Putamen (tissue), 1 donor: ENCODE measurements at places on chromosomes 6 and 20.

DNA sequence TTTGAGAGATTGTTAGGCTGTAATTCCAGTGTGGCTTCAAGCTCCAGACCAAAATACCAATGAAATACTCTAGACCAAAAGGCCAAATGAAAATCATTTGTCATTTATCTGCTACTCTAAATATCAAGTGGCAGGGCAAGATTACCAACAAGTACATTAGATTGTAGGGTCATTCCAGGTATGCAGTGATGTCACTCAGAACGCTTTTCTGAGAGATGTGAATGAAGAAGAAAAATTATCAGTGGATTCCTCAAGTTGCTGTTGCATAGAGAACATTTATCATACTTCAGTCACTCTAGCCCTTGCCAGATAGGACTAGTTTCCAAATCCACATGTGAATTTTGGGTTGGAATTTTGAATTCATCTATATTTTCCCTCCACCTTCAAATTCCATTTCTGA, 65.0 kb downstream of the ZFAND3 start:
- DNase-seq = no peak

DNA sequence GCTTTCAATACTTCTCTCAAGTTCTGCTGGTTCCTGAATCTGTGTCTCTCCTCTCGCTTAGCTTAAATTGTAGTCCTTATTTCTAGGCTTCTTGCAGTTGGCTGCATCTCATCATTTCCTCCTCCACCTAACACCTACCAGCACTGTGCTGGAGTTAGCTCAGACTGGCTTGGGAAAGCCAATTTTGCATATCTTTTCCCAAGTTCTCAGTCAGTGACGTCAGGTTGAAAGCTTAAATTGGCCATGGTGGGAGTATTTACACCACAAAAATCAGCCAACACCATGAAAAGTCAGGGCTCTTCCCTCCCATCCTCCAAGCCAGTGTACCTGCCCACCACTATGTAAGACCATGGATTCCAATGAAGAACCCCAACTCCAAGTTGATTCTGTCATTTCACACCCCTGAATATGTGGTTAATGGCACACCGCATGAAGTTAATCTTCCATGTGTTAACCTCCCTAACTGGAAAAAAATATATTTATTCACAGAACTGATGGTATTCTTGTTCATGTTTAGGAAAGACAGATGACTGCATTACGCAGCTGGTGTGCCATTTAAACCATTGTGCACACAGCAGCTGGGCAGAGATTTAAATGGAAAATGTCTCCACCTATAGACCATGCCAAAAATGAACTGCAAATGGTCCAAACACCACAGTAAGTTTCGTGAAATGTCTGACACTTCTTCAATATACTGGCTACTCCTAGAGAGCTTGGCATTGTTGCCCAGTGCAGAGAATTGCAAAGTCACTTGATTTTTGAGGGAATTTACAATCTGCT, 274.1 kb upstream of the MAP3K7 start:
- DNase-seq = peak; percentile 37

DNA sequence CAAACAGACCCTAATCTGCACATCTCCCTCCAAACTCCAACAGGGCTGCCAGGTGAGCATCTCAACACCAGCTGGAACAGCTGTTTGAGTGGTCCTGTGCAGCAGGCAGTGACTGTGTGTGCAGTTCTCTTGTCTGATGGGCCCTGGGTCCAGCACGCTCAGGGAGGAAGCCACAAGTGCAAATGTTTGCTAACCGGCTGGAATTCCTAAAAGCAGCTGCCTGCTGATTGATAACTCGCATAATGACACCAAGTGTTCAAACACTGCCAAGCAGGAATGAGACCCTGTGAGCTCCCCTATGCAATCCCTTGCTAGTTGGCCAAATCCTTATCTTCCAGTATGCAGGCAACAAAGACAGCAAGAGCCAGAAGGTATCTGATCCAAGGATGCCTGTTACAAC, 650.6 kb downstream of the CBLN4 start:
- DNase-seq = no peak

DNA sequence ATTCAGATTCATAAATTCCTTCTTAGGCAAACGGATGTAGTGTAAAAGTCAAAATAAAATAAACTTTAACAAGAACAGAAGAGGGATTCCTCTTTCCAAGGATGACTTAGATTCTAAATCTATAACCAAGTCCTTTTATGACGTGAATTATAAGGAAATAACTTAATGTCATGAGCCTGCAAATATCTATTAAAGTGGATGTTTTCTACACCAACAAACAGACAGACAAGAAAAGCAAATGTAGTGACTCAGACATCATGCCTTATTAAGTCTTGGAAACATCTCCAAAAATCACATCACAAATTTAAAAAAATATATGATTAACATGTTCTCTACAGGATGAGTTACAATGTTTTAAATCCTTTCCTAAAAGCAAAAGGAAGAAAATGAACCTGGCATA, 397.1 kb downstream of the ESR1 start:
- no peak for DNase-seq

DNA sequence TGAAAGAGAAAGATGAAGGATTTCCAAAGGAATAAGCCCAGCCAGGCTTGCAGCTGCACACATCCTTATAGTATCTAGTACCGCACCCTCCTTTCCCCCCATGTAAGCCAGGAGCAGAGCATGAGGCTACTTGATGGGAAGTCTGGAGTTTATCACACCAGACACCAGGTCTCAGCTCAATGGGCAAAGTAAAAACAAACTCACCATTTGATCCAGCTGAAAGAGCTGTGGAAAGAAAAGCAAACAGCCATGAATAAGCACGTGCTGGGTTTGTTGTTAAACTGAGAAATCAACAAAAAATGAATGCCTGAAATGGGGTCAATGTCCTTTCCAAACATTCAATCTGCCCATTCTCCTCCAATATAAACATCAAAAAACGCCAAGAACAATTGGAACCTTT, 50.6 kb upstream of the MAP7 start:
- DNase-seq = no peak

GRCh38 chr20:6504826-6505225, 262.7 kb upstream of the BMP2 start:
- DNase-seq = no peak

DNA sequence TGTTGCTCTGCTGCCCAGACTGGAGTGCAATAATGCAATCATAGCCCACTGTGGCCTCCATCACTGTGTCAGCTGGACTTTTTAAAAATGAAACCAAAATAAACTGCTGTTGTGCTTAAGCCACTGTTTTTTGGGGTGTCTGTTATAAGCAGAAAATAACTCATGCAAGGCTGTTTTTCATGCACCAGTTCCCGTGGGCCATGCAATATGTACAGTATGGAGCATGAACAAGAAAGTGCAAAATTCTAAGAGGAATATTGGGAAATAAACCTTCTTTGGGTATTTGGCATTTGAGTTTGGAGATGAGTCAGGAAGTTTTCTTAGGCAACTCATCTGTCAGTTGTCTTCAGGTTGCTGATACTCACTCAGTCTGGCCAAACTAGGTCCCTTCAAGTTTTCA, 14.9 kb upstream of the ZFAND3 start:
- no peak for DNase-seq

GRCh38 chr6:109434456-109434855, 6.0 kb downstream of the PPIL6 start:
- no peak for DNase-seq
